ENCODE measurements at places on chromosomes 3 and 15. TPM values are rescaled to one million over a fixed set of nuclear protein-coding genes. Genes with fewer than 3 reads are reported as not detected.

DNA sequence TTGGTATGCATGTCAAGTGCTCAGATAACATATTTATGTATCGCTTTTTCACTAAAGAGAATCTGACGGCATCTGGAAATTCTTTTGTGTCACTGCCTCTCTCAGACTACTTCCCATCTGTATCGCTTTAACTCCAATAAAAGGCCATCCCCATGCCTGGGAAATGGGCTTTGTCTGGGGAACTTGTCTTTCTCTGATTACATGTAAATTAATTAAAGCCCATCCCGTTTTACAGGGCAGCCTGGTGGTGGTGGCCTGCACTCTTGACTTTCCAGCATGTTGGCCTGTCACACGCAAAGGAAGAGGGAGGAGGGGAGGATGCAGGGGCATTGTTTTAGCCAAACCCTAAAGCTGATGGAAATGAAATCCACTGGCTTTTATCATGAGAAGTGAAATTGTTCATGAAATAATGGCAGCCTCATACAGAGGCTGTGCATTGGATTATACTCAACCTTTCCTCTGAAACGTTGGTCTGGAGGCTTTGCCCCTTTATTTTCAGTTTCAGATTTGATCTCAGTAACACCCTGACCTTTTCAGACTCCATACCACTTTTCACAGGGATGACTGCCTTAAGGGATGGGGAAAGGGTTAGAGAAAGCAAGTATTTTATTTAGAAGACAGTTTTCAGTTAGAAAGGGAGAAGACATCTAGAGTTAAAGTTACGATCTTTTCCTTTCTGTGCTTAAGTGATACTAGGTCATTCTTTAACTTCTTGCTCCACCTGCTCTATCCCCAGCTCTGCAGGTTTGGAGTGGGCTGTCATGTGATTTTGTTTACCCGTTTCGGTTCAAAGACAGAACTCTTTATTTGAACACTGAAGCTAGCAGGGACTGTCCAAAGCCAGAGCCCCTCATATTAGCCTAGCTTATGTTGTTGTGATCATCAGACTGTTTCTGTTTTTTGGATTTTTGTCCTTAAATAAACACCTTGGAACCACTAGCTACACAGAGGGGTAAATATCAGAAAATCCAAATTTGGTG lies 94.6 kb upstream of the CTDSPL start:
- DNase-seq = no peak

DNA sequence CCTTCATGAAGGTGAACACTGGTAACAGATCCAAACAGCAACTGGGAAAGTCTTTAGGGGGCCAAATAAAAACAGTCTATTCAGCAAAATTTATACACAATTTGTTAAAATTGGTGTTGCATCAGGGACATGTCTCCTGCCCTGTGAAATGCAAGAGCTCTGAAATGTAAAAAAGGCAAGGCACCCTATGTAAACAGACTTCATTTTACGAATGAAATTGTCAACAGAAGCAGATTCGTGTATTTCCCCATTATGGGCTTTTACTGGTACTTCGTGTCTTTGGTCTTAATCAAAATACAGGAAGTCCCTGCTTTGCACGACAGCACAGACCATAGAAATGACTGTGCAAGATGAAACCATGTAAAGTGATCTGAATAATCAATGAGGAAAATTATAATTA lies 127.3 kb upstream of the THBS1 start:
- no peak for DNase-seq

- DNase-seq = no peak
Measured at GRCh38 chr3:37993820-37994638, 3.4 kb downstream of the VILL start.

GRCh38 chr3:135078283-135078682 lies 283.2 kb downstream of the EPHB1 start:
- DNase-seq = no peak

DNA sequence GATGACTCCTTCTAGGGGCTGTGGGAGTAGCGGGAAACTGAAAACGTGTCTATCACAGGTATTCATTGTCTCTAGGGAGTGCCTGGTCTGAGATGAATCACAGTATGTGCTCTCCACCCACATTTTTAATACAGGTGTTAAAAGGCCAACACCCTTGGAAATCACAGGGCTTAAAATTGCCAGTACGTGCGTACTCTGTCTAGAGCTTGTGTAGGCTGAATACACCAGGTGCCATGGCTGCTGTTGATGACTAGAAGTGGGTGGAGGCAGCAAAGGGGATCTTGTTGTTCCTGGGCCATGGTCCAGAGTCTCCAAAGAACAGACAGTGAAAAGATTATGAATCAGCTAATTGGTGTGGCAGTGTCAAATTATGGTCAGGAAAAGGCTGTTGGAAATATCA lies 35.1 kb upstream of the P3H2 start:
- peak; percentile 99 for DNase-seq

- no peak for DNase-seq
Measured at GRCh38 chr3:79233431-79234060, 534.3 kb downstream of the ROBO1 start.

GRCh38 chr15:88388686-88389085 lies 78.5 kb downstream of the MRPL46 start:
- DNase-seq = no peak

GRCh38 chr3:13411186-13411860 lies 8.8 kb downstream of the NUP210 start:
- DNase-seq = no peak

- no peak for DNase-seq
Measured at GRCh38 chr15:43777267-43777914, 625 bp upstream of the ELL3 start.

- no peak for DNase-seq
Measured at GRCh38 chr15:27965546-27965945, 133.6 kb downstream of the OCA2 start.

DNA sequence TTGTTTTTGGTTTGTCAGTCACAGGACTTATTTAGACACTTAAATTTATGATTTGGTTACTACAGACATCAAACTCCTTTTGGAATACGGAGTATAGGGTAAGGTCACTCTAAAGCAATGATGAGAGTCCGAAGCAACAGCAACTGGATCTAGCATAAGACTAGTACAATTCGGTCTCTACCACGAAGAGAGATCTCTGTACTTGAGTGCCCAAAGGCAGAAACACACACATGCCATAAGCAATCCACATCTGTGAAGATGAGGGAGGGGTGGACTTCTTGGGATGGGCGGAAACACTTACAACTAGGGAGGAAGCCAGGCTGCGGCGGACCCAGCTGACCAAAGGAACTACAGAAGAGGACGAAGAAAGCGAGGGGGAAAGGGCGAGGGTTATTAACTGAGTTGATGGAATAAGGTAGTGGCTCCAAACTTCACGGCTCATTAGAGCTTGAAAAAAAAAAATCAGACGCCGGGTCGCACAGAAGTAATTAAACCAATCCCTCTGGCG lies 595 bp downstream of the DPH6 start:
- DNase-seq = peak; percentile 50

DNA sequence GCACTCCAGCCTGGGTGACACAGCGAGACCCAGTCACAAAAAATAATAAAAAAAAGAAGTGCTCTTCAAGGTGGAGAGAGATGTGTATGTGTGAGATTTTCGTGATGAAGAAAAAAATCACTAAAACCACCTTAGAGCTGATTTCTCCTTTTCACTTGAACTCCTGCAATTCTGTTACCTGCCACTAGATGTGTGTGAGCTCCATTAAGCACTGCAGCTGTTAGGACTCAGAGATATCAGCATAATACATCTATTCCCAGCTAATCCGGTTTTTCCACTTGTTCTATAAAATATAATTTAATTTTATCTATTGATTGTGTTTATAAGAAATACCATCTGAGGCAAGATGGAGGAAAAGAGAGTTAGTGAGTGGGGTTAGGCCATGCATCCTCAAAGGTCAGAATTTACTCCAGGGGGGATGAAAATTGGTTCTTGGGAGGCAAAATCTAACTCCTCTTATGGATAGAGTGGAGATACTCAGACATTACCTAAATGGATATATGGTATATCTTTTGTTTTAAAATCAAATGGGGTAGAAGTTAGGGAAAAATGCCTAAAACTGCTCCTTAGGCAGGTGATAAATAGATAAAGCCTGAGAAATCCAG lies 152.7 kb downstream of the IL20RB start:
- peak; percentile 11 for DNase-seq

GRCh38 chr15:68528626-68529290 lies 50.0 kb upstream of the CORO2B start:
- DNase-seq = peak; percentile 67

DNA sequence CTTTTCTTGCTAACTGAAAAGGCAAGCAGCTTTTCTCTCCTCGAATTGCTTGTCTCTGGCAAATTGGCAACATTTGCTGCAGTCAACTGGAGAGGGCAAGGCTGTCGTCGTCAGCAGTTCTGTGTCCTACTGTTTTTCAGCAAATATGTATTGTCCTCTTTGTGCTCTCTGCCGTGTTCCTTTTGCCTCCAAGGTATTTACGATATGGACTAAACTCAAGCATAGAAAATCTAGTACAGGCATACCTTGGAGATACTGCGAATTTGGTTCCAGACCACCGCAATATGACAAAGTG lies 558 bp upstream of the SLC30A4 start:
- DNase-seq = no peak

- no peak for DNase-seq
Measured at GRCh38 chr3:119457246-119457645, 6.2 kb downstream of the TMEM39A start.

GRCh38 chr15:89770041-89770440 lies 6.1 kb upstream of the MESP2 start:
- DNase-seq = no peak

GRCh38 chr3:195030791-195031321 lies 240.1 kb downstream of the XXYLT1 start:
- DNase-seq = peak; percentile 92

DNA sequence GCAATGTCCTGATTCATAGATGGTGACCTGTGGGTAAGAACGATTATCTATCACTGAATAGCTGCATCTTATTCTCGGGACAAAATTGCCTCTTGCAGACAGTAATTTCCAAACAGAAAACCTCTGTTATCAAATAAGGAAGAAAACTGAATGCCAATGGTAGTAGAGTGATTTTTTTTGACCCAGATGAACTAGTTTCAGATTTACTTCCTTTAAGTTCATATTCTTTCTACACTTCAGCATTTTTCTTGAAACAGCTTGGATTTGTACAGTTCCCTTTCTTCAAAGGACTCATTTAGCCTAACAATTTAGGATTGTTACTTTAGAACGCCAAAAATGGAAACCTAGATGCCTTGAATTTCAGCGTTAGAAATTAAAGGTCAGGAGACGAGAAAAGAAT lies 14.6 kb downstream of the ETV5 start:
- DNase-seq = no peak

DNA sequence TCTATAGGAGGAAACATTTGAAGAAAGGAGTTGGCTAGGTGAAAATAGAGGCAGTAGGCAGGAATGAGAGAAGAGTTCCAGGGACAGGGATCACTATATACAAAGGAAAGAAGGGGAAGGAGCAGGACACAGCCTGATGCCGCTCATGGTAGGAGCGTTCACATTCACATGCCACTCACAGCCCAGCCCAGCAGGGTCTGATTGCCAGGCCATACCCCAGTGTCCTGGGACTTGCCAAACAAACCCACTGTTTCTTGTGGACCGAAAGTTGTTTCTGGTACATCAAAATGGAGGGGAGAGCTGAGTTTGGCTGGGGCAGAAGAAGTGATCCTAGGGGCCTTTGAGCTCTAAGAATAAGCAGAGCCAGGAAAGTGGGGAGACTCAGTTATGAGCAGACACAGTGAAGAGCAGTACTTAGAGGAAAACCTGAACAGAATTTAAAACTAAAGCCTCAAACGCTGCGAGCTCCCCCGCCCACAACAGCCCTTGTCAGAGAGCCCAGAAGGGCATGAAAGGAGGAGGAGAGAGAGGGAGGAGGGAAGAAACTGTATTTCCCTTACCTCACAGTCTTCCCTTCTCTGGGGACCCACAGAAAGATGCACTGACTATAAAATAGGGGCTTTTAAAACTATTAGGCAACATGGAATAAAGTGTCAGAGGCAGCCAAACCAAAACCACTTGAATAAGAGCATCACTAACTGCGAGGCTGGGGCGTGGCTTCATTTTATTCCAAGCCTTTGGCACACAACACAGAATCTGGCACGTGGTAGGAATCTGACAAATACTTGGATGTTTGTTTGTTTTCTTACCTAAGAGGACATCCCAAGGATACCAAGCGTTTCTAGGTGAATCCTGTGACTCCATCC lies 129.0 kb downstream of the RPL22L1 start:
- peak; percentile 73 for DNase-seq

DNA sequence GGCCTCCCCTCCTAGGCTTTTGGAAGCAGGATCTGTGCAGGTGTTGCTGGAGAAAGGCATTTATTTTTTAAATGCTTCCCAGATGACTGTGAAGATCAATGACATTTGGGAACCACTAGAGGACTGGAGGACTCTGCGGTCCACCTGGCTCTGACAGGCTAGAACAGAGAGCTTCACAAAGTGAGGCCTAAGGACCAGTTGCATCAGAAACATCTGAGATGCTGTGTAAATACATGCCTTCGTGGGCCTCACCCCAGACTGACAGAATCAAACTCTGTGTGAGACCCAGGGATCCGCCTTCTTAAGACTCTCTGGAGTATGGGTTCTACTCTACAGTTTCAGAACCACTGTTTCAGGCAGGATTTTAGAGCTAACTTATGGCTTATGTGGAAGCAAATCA lies 105.0 kb upstream of the ICE2 start:
- DNase-seq = peak; percentile 7

GRCh38 chr3:18111796-18112232 lies 313.3 kb downstream of the SATB1 start:
- peak; percentile 26 for DNase-seq

The KBTBD13 gene
- not detected for total RNA-seq

The NMB gene
- total RNA-seq = 1.0 TPM

The RTP1 gene
- total RNA-seq = not detected

The TRH gene
- total RNA-seq = not detected

The KLHL6 gene
- total RNA-seq = 0.08 TPM

The CPLX3 gene
- total RNA-seq = not detected

The LARP6 gene
- 77.3 TPM for total RNA-seq

The GPR160 gene
- total RNA-seq = 0.33 TPM

The ACY1 gene
- total RNA-seq = 170 TPM

The CDCP1 gene
- total RNA-seq = 366 TPM

The CALML4 gene
- 1.3 TPM for total RNA-seq

The CCDC9B gene
- total RNA-seq = 67.3 TPM

The AMT gene
- 3.8 TPM for total RNA-seq

The ADGRG7 gene
- total RNA-seq = not detected

The PRTG gene
- 0.71 TPM for total RNA-seq

The EPHA6 gene
- not detected for total RNA-seq

The UROC1 gene
- total RNA-seq = not detected

The GPR62 gene
- not detected for total RNA-seq

Measured in mammary epithelial cell (primary cell).